ENCODE measurements at places on chromosomes 6 and 20.

DNA sequence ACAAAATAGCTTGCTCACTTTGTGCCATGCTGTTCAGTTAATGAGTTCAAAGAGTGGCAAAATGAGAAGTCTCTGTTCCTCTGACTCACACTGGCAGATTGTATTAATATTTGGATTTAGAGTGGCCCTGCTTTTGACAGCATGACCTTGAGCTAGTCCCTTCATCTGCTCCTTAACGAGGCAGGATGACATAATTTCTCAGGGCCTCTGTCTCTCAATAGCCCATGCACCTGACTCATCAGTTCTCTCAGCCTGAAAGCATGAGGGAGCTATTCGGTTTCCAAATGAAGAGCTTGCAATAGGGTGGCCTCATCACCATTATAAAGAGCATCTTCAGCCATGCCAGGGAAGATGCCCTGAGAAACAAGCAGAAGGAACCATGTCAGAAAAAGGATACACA lies 38.2 kb downstream of the CAP2 start:
- peak; percentile 65 for DNase-seq

GRCh38 chr20:50141018-50141675 lies 12.4 kb downstream of the PEDS1 start:
- DNase-seq, result no peak

DNA sequence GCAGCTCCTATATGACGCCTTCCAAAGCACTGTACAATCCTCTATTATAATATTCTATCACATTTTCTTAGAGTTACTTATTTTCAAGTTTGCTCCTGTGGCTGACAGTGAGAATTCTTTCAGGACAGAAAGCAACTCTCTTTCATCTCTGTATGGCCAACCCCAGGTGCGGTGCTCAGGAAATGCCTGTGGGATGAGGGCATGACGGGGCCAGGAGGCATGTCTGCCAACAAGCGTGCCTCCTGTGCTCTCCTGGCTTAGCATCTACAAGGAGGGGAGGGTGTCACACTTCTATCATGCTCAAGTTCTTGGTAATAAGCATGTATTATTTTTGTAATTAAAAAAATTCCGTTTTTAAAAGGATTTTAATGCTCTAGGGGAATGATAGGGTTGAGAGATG lies 11.4 kb downstream of the MRPL14 start:
- DNase-seq, result peak; percentile 79

GRCh38 chr20:40728470-40728869 lies 39.4 kb upstream of the MAFB start:
- DNase-seq, result no peak

- DNase-seq, result no peak
These were observed 611.0 kb upstream of the FLRT3 start for GRCh38 chr20:14948416-14948815.

DNA sequence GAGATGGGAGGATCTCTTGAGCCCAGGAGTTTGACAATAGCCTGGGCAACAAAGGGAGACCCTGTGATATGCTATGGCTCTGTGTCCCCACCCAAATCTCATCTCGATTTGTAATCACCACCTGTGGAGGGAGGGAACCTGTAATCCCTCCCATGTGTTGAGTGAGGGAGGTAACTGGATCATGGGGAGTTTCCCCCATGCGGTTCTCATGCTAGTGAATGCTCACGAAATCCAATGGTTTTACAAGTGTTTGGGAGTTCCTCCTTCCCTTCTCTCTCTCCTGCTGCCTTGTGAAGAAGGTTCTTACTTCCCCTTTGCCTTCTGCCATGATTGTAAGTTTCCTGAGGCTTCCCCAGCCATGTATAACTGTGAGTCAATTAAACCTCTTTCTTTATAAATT lies 3.4 kb downstream of the NUDT3 start:
- DNase-seq, result no peak

GRCh38 chr6:147653631-147654030 lies 145.1 kb downstream of the SAMD5 start:
- no peak for DNase-seq

GRCh38 chr6:167975458-167975857 lies 22.0 kb upstream of the KIF25 start:
- no peak for DNase-seq

- peak; percentile 78 for DNase-seq
These were observed 15.4 kb upstream of the SNHG17 start for GRCh38 chr20:38450412-38450975.

- no peak for DNase-seq
These were observed 41.2 kb downstream of the C6orf132 start for GRCh38 chr6:42101186-42101657.

GRCh38 chr6:18269253-18269652 lies 4.9 kb upstream of the DEK start:
- peak; percentile 58 for DNase-seq

GRCh38 chr20:23260181-23260840 lies 90.3 kb upstream of the NXT1 start:
- DNase-seq, result no peak

GRCh38 chr6:14305131-14305530 lies 187.6 kb downstream of the CD83 start:
- DNase-seq, result no peak

GRCh38 chr20:19304389-19304788 lies 91.9 kb downstream of the SLC24A3 start:
- no peak for DNase-seq

GRCh38 chr6:94323853-94324252 lies 904.5 kb upstream of the EPHA7 start:
- no peak for DNase-seq

DNA sequence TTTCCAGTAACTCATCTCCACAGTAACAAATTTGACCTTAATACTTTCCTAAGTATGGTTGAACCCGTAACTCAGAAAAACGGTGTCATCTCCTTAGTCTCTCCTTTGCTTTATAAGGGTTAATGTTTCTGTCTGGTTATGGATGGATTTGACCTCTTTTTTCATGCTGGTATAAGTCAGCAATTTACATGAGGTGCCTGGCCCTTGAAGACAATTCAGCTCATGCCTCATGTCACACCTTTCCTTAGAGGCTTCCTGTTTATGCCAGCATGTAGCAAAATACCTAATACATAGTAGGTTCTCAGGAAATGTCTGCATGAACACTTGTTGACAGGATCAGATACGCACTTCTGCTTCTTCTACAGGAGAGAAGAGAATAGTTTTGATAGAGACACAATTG lies 37.7 kb upstream of the C20orf144 start:
- no peak for DNase-seq

GRCh38 chr20:31440012-31440659 lies at the start of gene DEFB123:
Gene DEFB123 (plus strand): TSS chr20:31440632. CDS start chr20:31440699, 67 bp downstream.
- DNase-seq, result no peak

DNA sequence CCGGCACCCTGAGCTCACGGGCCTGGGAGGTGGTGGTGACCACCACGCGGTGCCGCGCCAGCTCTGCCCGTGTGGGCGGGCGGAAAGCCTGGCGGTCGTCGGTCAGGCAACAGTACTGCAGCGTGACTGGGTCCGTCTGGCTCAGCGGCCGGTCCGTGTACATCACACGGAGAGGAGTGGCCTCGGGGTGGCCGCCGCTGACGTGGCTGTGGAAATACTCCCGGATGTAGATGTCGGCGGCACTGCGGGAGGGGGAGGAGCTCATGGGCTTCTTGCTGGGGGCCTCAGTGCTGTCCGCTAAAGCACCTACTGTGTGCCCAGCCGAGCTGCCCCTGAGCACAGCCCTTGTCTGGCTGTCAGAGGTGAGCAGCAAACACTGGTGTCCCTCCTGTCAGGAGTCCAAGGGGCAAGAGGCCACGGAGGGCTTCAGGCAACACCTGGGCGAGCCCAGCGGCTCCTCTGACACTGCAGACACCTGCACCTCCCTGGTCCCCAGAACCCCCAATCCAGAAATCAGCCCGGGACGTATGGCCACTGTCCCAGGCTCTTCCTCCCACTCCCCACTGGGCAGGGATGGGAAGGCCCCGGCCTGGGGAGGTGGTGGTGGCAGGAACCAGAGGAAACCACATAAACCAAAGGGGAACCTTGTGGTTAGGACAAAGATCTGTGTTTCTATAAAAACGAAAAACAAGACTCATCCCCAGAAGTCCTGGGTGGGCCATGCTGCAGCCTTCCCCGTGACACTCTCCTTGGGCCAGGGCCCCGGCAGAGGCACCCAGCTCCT lies 6.5 kb downstream of the HELZ2 start:
- DNase-seq, result no peak

DNA sequence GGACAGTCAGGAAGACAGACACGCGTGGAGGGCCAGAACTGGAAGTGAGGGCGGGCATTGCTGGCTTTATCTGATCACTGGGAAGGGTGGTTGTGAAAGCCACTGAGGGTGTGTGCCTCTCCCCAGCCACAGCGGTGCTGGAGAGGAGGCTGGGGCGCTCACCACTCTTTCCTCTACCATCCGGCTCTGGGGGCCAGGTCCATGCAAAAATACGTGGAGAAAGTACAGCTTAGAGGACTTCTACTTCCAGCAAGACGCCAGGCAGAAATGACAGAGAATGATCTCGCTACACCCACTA lies 148.8 kb upstream of the RPS6KA2 start:
- DNase-seq, result no peak

DNA sequence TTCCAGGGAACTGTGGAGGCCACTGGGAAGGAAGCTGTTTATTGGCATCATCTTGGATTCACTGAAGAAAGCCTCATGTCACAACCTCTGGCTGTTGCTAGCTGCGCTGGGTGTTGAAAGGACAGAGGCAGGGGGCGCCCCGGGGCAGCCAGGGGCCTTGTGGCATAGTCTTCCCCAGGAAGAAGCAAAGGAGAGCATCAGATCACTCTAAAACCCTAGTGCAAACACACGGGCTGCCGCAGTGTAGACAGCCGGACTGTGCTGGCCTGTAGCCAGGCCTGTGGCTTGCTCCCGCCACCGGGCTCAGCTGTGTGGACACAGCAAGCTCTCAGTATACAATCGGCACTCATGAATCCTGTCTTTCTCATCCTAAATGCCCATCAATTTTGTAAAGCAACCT lies 23.8 kb upstream of the SMOC2 start:
- DNase-seq, result no peak

DNA sequence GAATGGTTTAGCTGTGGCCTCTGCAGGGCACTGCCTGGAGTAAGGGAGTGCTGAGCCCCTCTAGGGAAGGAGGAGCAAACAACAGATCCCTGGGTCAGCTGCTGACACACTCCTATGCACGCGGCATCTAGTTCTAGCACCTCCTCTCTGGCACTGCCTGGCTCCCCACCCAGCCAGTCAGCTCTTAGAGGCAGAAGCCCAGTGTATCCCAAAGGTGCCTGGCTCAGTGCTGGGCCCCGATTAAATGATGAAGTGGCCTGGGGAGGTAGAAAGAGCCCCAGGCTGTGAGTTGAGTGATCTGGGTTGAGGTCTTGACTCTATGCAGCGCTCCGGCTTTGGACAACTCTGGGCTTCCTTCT lies 7.6 kb upstream of the VEGFA start:
- DNase-seq, result no peak
